ENCODE measurements at places on chromosomes 3 and 15.
A peak's percentile ranks its signal among the peaks of the same experiment; 100 is the strongest.

DNA sequence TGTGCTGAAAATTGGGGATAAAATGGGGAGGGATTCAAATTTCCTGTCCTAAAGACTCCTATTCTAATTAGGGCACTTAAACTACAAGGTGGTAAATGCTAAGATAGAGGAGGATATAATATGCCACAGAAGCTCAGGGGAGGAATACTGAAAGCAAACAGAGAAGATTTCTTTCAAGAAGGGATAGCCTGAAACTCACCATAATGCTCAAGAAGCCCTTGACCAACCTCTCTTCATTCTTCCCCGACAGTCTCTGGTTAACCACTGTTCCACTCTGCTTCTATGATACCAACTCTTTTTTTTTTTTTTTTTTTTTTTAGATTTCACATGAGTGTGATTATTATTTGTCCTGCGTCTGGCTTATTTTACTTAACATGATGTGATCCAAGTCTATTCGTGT is 398.2 kb upstream of the FRG2C start:
- DNase-seq = no peak

- DNase-seq = no peak
Observed at GRCh38 chr3:192039593-192039992, 578.6 kb downstream of the PYDC2 start.

GRCh38 chr3:160447544-160447943 is 2.0 kb downstream of the TRIM59 start:
- no peak for DNase-seq

DNA sequence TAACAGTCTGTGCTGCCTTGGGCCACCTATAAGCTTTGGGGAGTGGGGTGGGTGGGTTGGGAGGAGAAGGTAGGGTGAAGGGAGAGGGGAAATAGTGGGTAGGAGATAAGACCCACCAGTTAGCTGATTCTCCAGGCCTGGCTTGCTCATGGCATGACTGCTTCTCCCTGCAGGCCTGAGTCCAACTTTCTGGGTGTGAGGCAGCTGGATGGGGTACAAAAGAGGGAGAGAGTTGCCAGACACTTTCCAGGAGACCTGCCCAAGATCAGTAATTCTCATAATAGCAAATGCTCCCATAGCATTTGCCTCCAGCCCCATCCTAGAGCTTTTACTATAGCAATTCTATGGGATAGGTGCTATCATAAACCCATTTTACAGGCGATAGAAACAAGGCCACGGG is 7.7 kb downstream of the CGNL1 start:
- no peak for DNase-seq

- DNase-seq = no peak
Observed at GRCh38 chr3:170496868-170497140, 78.1 kb downstream of the CLDN11 start.

GRCh38 chr15:40313531-40314398 is 6.0 kb upstream of the PLCB2 start:
- peak; percentile 53 for DNase-seq

DNA sequence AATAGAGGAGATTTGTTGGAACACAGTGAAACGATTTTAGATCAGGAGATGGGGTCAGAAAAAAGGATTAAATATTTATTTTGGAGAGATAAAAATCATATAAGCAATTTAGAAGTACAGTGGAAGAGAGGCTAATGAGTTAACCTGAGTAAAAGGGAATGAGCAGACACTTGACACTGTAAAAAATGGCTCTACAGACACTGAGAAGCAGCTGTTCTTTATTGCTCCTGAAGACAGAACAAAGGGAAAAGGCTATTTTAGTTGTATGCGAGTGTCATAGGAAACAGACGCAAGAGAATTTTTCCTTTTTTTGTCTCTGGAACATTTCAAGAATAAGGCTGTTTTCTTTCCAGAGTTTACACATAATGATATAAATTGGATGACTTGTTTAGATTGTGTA is 34.3 kb downstream of the ASTE1 start:
- DNase-seq = no peak

- no peak for DNase-seq
Observed at GRCh38 chr15:24659622-24660021, 16.0 kb upstream of the NPAP1 start.

- no peak for DNase-seq
Observed at GRCh38 chr3:72756900-72757299, 91.3 kb downstream of the SHQ1 start.

DNA sequence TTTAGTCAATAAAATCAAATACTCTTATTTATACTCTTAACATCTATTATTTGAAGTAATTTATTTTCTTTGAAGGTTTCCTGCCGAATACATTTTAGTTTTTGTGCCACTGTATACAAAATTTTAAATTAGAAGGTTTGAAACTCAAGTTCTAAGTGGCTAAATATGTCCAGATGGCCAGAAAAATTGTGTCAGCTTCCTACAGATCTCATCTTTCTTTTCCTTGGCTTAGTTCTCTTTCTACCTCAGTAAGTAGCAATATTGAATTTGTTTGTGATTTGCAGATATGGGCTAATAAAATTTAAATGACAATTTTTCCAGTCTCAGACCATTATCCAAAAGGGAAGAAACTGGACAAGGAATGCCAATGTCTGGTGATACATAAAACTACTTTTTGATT is 452.1 kb downstream of the ROBO2 start:
- no peak for DNase-seq

- no peak for DNase-seq
Observed at GRCh38 chr15:41583795-41584194, 24.8 kb downstream of the TYRO3 start.

DNA sequence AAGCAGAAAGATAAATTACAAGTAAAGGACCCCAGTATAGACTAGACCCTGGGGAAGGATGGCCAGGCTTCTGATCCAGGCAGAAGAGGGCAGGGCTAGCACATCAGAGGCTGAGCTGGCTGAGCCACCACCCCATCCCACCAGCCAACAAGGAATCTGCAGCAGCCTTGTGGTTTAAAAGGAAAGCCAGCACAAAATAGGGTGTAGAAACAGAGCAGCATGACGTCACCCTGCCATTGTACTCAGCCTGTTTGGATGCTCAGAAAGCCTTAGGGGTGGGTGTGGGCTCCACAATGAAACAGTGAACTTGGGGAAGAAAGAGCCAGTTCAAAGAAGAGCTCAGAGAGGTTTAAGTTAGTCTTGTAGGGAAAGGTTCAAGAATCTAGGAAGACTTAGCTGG is 28.2 kb downstream of the DUOX1 start:
- peak; percentile 46 for DNase-seq

- no peak for DNase-seq
Observed at GRCh38 chr3:183485093-183485492, 56.7 kb upstream of the MCF2L2 start.

- no peak for DNase-seq
Observed at GRCh38 chr3:30496066-30496966, 110.1 kb upstream of the TGFBR2 start.

DNA sequence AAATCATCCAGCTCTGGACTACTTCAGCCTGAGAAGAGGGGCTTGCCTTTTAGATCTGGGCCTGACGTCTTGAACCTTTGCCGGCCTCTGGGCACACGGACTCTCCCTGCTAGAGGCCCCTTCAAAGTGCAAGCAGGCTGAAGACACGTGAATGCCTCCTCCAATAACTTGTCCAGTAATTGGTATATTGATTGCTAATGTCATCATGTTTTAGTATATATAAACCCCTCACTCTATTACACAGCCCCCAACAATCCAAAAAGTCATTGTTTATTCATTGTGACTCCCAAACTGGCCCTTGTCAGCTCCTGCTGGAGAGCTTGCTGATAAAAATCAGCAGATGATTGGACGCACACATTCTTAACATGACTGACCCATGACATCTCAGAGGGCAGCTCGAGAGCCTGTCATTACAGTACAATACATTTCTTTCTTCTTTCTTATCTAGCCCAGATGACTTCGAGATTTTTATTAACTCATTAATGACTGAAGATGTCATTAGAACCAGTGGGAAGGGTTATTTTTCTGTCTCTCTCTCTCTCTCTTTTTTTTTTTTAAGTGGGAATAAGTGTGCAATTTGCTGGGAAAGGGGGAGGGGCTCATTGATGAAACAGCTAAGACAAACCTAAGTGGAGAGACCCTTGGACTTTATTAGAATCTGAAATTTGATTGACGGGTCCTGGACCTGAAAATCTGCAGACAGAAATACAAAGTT is 65.5 kb upstream of the NR2F2 start:
- DNase-seq = no peak

- DNase-seq = no peak
Observed at GRCh38 chr3:41259449-41260062, 60.3 kb downstream of the CTNNB1 start.

- no peak for DNase-seq
Observed at GRCh38 chr3:23865595-23866396, 51.0 kb downstream of the NKIRAS1 start.

- no peak for DNase-seq
Observed at GRCh38 chr3:50612970-50613846, 1.6 kb upstream of the CISH start.

DNA sequence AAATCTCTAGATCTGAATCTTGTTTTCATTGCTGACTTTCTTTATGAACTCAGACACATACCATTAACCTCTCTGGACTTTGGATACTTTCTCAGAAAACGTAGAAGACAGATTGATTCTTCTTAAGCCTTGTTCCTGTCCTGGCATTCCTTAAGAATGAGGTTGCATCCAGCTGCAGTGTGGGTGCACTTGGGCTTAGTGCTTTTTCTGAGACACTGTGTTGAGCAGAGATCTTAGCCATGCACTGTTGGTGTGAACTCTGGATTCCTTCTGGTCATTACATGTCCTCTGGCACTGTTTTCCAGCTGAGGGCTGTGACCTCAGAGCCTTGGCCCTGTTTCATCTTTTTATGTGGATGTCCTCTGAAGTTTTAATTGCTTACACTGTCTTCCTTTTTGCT is 428.3 kb downstream of the CNTN4 start:
- no peak for DNase-seq

- no peak for DNase-seq
Observed at GRCh38 chr15:69225355-69226022, 65.1 kb downstream of the GLCE start.

GRCh38 chr3:179100652-179101051 is 29.0 kb upstream of the ZMAT3 start:
- no peak for DNase-seq

DNA sequence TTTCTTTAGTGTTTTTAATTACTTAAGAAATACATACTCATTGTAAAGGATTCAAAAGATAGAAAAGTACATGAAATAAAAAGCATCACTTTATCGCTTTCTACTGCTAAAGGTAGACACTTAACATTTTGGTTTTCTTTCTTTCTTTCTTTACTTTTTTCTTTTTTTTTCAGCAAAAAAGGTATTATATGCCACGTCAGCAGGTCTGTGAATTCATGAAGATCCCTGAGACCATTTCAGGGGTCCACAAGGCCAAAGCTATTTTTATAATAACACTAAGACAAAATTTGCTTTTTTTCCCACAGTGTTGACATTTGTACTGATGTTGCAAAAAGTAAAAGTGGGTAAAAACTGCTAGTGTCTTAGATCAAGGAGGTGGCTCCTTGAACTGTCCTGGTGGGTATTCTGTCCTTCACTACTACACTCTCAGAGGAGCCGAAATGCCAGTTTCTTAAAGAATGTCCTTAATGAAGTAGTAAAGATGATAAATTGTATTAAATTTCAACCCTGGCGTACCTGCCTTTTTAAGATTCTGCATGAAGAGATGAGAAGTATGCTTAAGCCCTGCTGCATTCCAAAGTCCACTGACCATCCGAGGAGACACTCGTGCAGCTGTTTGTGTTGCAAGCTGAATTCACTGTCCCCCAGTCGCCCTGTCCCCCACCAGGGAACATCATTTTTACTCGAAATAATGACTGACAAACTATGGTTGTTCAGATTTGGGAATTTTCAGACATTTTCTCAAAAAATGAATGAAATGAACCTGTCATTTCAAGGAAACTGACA is 106.7 kb upstream of the PIAS1 start:
- no peak for DNase-seq

DNA sequence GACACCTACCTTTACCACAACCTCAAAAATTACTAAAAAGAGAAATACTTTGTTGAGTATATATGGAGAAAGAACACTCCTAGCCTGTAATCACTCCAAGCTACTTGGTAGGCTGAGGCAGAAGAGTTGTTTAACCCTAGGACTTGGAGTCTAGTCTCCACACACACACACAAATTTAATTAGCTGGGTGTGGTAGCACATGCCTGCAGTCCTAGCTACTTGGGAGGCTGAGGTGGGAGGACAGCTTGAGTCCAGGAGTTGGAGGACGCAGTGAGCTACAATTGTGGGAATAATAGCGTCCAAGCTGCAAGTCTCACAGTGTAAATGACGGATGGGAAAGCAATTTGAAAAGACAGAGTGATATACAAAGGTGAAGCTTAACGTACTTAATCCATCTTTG is 50.5 kb downstream of the LDHAL6B start:
- DNase-seq = no peak

DNA sequence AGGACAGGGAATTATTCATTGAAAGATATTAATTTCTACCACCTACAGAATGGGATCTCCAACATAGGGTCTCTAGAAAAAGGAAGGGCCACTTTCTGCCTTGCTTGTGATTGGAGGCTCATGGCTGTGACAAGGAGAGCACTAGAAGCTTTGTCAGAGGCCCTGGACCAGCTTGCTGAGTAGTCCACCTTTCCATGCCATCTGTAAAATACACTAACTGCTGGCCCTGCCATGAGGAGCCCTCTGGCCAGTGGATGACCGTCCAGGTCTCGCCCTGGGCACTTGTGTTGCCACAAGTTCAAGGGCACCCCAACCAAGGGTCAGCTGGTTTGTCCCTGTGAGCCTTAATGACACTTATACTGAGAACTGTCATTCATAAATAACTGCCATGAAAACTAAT is 1.6 kb upstream of the SYNM start:
- DNase-seq = no peak

GRCh38 chr3:194907811-194908210 is 222.1 kb downstream of the FAM43A start:
- DNase-seq = no peak

- DNase-seq = no peak
Observed at GRCh38 chr3:58683001-58683458, 16.5 kb upstream of the FAM3D start.

DNA sequence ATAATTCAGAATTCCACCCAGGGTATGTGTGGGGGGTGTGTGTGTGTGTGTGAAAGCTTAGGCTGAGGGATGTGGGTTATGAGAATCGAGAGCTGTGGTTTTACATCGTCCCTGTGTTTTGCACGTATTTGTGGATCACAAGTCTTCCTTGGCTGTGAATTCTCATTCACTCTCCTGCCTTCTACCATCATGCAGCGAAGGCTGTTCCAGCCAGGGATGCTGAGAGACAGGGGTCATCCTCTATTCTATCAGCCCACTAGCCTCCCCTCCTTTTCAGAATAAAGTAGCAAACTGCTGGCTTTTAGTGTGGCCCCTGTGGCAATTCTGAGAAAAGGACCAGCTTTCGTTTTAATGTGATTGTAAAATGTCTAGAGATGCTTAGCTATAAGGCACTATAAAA is 460.6 kb upstream of the NR2F2 start:
- no peak for DNase-seq

DNA sequence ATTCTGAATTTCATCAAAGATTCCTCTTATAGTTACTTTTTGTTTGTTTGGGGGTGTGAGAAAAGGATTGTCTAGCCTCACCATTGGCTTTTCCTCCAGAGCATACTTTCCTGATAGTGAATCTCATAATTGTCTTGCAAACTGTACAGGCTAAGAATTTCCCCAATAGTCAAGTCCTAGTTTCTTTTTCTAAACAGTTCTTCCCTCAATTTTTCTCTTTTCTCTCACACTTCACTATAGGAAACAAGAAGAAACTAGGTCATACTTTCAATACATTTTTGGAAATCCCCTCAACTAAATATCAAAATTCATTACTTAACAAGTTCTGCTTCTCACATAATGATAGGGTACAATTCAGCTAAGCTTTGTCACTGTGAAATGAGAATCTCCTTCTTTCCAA is 241.9 kb downstream of the IL20RB start:
- DNase-seq = no peak

All from BE2C (cell line).